Urinary bladder (tissue), 4 donors: ENCODE measurements at places on chromosomes 2 and 18. TPM values are rescaled to one million over a fixed set of nuclear protein-coding genes. Genes with fewer than 3 reads are reported as not detected.

DNA sequence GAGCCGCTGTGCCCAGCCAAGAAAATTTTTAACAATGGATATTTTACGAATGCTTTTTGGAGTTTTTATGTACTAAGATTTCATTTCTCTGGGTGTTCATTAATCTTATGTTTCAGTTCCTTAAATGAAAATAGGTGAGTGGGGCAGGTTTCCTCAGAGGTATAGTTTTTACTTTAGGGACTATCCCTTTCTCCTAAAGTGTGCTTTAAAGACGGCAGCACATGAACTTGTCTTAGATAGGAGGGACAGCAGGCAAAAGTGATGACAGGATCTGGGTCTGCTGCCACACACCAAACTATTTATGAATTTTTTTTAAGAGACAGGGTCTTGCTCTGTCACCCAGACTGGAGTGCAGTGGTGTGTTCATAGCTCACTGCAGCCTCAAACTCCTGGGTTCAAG, 8.0 kb upstream of the REL start:
- no peak for DNase-seq

GRCh38 chr2:230492107-230492506, 76.1 kb downstream of the SP100 start:
- no peak for DNase-seq

DNA sequence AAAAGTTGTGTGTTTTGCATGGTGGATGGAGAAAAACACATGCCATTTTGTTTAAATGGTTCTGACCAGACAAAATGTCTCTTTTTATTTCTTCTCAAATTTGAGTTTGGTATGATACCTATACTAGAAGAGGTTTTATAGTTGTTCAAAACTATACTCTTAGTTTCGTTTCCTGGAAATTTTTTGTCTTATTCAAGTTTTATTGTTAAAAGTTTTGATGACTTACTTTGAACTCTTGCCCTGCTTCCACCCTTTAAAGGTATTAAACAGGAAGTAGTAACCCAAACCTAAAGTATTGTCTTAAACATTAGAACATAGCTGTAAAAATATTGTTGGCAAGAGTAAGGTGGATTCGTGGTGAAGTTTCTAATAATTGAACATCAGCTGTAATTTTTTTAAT, 98.2 kb downstream of the BABAM2 start:
- no peak for DNase-seq

- no peak for DNase-seq
Measured at GRCh38 chr2:221571551-221572218, 419 bp downstream of the EPHA4 start.

The CCDC141 gene
- 0.20 TPM for polyA plus RNA-seq
